ENCODE measurements at places on chromosomes 6 and 20.

DNA sequence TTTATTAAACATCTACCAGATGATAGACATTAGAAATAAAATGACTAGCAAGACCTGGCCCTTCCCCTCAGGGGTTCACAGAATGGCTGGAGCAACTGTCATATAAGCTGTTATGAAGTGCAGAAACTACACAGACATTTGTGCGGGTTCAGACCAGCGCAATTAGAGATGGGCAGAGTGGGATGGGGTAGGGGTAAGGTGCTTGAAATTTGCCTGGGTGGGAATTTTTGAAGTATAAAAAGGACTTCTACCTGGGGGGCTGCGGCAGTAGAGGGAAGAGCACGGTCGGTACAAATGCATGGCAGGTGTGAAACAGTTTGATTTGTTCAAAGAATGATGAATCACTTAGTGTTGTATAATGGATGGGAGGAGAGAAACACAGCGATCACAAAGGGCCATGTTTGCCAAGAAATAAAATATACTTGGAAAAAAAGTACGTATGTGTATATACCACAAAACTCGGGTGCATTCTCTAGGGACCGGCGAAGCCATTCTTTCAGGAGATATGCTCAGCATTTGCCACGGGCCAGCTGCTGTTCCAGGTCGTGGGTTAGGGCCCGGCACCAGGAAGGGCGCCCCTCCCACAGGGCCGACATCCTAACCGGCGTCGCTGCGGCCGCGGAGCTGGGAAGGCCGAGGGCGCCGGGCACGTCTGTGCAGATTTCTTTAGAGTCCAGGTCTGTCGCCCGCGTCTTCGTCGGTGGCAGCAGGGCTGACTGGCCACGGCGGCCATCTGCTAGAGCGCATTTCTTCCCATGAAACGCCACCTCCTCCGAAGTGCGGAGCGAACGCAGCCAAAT is 809 bp upstream of the NOL7 start:
- DNase-seq: peak; percentile 63

DNA sequence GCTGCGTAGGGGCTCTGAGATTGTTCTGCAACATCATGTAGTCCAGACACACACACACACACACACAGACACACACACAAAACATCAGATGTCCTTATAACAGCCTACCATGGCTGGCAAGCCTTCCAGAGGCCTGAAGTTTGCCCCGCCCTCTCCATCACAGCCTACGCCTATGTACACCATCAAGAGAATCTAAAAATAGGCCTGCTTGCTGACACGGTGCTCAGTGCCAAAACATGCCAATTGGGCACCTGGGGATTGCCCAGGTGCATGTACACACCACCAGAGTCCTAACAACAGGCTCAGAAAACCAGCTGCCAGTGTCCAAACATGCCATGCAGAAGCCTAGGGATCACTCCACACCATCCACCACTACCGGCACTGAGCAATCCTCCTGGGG is 391.7 kb upstream of the SPTLC3 start:
- no peak for DNase-seq

- DNase-seq: no peak
Observed at GRCh38 chr20:15139522-15139921, 802.1 kb upstream of the FLRT3 start.

GRCh38 chr6:113120582-113121285 is 736.4 kb upstream of the MARCKS start:
- DNase-seq: no peak

DNA sequence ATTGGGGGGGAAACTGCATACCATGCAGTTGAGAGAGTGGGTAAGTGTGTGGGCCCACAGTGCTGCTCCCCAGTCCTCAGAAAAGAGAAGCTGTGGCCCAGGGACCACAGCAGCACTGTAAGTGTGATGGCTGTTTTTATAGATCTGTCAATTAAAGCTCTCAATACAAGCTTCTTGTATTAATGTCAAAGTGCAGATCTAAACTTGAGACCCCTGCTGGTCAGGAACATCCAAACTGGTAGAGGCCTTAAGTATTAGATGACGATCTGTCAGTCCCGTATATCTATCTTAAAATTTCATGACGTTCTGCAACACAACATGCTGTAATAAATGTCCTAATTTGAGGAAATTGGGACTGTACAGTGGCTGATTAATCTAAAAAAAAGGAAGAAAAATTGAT is 74.8 kb downstream of the TULP4 start:
- DNase-seq: no peak

DNA sequence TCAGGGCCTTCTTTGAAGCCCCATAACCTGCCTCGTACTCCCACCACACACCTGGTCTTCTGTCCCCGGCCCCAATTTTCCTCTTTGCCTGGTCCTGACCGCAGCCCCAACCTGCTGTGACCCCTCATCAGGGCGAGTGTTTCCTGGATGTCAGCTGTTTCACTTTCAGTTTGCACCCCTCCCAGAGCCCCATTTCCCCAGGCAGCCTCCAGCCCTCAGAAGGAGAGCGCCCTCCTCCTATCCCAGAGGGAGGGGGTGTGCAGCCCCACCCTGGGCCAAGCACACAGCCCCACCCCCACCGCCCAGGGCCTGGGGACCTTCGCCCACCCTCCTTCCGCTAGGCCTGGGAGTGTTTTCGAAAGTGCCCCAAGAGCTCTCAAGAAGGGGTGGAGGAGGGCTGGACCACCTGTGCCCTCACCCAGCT is 1.5 kb downstream of the BAK1 start:
- DNase-seq: no peak

GRCh38 chr6:99185525-99185924 is 163.9 kb downstream of the FAXC start:
- peak; percentile 20 for DNase-seq

GRCh38 chr20:32559753-32560380 is 25.3 kb downstream of the NOL4L start:
- no peak for DNase-seq

Data from iPS-NIHi11 (cell line).